Stimulated activated CD8-positive, alpha-beta memory T cell treated with anti-CD3 and anti-CD28 coated beads, Interleukin-4, amount 100 ng/mL, for 24 hours (primary cell): ENCODE measurements at places on chromosomes 3 and 15.

DNA sequence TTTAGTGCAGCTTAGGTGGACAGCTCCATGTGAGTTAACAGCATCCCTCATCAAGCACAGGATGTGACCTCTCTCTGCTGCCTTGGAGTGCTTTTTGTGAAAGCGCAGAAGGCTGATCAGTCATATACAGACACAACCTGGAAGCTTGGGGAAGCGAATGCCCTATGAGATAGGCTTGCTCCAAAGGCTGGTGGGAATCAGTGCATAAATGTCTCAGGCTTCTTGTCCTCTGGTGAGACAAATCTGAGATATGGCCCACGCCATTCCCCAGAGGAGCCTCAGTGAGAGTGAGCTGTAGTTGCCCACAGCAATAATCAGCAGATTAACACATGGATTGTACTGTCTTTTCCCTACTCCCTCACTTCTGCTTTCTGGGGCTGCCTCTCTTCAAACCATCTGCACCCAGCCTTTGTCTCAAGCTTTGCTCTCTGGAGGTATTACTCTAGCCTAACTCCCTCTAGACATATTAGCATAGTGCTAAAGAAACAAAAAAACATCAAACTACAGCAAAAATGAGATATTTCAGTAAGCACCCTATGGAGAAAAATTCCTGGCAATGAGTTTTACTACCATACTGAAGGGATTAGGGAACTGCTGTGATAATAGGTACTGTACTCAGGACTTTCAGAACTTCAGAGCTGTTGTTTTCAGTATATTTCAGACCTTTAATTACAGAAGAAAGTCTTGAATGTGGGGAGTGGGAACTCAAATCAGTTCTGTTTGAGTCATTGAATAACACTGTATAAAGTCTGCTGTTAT is 113.7 kb downstream of the OXSM start:
- DNase-seq = no peak

- DNase-seq = no peak
Measured at GRCh38 chr15:83092309-83092976, 15.0 kb upstream of the TM6SF1 start.

DNA sequence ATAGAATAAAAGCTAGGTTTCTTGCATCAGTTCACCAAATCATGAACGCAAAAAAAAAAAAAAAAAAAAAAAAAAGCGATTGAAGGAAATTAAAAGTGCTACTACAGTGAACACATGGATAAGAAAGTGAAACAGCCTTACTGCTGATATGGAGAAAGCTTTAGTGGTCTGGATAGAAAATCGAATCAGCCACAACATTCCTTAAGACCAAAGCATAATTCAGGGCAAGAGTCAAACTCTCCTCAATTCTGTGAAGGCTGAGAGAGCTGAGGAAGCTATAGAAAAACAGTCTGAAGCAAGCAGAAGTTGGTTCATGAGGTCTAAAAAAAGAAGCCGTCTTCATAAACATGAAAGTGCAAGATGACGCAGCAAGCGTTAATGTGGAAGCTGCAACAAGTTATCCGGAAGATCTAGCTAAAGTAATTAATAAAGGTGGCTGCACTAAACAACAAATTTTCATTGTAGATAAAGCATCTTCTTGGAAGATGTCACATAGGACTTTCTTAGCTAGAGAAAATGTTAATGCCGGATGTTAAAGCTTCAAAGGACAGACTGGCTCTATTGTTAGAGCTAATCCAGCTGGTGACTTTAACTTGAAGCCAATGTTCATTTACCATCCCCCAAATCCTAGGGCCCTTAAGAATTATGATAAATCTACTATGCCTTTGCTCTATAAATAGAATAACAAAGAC is 19.2 kb downstream of the P3H2 start:
- DNase-seq = no peak

GRCh38 chr3:123652342-123652984 is 67.6 kb upstream of the HACD2 start:
- peak; percentile 25 for DNase-seq

GRCh38 chr3:65833761-65834505 is 204.8 kb downstream of the MAGI1 start:
- no peak for DNase-seq

DNA sequence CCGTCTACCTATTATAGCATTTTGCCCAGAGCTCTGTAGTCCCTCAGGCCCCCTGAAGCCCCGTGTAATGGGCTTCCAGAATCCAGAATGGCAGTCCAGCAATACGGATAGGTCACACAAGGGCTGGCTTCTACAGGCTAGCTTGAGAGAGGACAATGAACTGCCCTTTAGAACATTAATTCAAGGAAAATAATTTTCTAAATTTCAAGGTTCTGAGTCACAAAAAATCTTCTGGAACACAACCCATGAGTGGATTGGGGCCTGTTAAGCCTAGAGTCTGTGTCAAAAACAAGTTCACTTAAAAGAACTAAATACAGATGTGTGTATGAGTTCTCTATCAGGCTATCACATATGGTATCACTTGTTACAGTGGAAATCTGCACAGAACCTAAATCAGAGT is 28.8 kb downstream of the DCP1A start:
- DNase-seq = no peak

DNA sequence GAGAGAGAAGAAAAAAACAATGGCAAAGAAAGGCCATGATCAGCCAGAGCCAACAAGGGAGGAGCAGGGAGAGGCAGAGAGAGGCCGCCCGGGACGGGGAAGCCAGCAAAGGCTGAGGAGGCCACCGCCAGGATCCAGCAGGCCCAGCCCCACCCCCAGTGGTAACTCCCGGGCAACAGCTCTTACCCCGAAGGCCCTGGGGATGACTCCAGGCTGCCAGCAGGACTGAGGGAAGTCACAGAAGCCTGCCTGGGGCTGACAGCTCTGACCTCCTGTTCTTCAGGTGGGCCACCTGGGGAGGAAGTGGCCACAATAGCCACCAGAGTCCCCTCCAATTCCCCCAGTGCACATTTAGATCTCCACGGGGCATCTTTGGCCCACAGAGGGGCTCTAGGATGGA is 184.3 kb upstream of the LINGO1 start:
- DNase-seq = no peak

- no peak for DNase-seq
Measured at GRCh38 chr15:74179983-74180880, 6.7 kb downstream of the ISLR start.

- no peak for DNase-seq
Measured at GRCh38 chr3:177676148-177676547, 478.9 kb upstream of the TBL1XR1 start.

GRCh38 chr3:156536524-156537316 is 18.2 kb downstream of the SSR3 start:
- no peak for DNase-seq
